Progenitor cell of endocrine pancreas (in vitro differentiated cells): ENCODE measurements at places on chromosomes 6 and 20. TPM values are rescaled to one million over a fixed set of nuclear protein-coding genes. Genes with fewer than 3 reads are reported as not detected.

GRCh38 chr20:60727425-60727824 lies 524.6 kb upstream of the CDH4 start:
- no peak for DNase-seq

- DNase-seq, result no peak
Measured at GRCh38 chr6:56004426-56004825, 129.0 kb upstream of the BMP5 start.

GRCh38 chr20:48634641-48635040 lies 193.2 kb downstream of the PREX1 start:
- DNase-seq, result no peak

- no peak for DNase-seq
Measured at GRCh38 chr6:16555550-16555949, 205.7 kb downstream of the ATXN1 start.

The NOL7 gene
- 40.5 and 44.6 TPM in 2 replicates for total RNA-seq

The CCN6 gene
- not detected in 2 replicates for total RNA-seq

The B3GALT4 gene
- 5.3 and 5.7 TPM in 2 replicates for total RNA-seq

- peak; percentile 34 for DNase-seq
Measured at GRCh38 chr6:92810913-92811312, 608.4 kb downstream of the EPHA7 start.

GRCh38 chr6:15464211-15464725 lies 198.6 kb downstream of the DTNBP1 start:
- DNase-seq, result no peak

- DNase-seq, result peak; percentile 48
Measured at GRCh38 chr20:17570347-17571152, 675 bp downstream of the DSTN start.

DNA sequence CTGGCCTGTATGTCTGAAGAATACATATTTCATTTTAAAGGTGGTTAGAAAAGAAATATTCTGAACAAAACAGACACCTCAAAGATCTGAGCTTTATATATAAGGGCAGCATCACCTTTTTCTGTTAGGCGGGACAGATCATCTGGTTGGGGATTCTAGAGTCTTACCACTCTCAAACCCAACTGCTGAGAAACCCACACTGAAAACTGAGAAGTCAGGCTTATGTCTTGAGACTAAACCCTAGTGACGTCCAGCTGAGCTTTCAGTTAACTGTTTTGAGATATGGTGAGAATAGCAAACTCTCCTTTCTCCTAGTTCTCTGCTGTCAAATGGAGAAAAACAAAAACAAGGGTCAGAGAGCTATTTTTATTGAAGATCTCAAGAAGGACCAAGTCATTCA lies 63.7 kb upstream of the CCN6 start:
- DNase-seq, result no peak

The PHACTR1 gene
- total RNA-seq, result 8.6 and 8.7 TPM in 2 replicates
